ENCODE measurements at places on chromosomes 3 and 15.
A peak's percentile ranks its signal among the peaks of the same experiment; 100 is the strongest.

GRCh38 chr3:78917536-78917935 lies 850.3 kb downstream of the ROBO1 start:
- no peak for DNase-seq

GRCh38 chr3:56055546-56055945 lies 412.7 kb downstream of the ERC2 start:
- DNase-seq, result no peak

GRCh38 chr15:41958002-41958420 lies 14.3 kb downstream of the EHD4 start:
- DNase-seq, result no peak

DNA sequence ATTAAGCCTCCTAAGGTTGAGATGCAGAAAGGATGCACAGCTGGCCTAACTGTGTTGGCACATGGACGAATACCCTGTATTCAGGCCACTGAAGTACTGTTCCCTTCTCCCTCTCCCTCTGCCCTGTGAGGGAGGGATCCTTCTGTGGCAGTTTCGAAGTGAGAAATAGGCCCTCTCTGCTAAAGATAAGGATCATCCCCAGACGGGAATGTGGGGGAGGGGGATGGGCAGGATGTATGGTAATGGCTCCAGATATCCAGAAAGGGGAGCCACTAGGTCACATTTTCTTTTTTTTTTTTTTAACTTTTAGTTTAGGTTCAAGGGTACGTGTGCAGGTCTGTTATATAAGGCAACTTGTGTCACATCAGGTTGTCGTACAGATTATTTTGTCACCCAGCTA lies 463.1 kb downstream of the TBL1XR1 start:
- DNase-seq, result no peak

DNA sequence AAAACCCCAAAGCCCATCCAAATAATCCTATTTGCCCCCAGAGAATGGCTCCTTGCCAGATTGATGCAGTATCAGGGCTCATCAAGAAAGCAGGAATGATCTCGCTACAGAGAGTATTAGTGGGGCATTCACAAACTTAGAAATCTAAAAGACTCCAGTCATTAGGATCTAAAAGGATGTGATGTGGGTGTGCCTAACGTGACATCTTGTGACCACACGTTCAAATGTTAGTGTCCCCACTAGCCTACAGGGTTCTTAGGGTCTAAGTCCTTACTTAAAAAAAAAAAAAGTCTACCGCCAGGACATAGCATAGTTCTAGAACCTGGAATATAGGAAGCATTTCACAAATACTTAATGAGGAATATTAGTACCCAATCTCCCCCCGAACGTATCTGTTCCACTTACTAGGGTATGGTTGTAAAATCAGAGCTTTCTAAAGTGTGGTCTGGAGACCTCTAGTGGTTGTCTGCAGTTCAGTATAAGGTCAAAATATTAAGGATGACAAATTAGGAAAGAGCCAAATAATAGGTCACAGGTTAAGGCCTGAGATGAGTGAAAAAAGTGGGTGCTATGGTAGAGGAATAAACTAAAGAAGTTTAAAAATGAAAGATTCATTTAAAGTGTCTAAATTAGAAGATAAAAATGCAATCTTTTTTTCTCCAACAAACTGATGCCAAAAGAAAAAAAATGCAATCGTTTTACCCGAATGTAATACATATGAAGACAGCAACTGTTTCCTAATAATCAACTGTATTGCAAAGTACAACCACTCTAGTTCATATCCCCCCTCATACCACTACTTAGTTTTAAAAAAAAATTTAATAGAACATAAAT lies 4.2 kb upstream of the CHRM5 start:
- peak; percentile 12 for DNase-seq

DNA sequence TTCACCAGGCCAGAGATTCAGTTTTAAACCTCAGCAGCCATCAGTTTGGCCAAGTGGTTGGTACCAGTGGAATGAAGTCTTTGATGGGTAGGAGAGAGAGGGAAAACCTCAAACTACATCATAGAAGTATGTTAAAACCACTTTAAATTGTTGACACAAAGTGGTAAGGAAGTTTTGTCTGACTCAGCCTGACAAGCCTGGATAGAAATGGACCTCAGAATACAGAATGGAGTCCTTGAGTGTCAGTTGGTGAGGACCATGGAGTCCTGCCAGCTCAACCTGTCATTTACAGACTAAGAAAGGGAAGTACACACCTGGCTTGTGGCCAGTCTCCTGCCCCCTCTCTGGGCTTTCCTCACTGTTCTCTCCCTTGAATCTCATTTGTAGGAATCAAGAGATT lies 12.1 kb downstream of the EAF1 start:
- DNase-seq, result no peak

DNA sequence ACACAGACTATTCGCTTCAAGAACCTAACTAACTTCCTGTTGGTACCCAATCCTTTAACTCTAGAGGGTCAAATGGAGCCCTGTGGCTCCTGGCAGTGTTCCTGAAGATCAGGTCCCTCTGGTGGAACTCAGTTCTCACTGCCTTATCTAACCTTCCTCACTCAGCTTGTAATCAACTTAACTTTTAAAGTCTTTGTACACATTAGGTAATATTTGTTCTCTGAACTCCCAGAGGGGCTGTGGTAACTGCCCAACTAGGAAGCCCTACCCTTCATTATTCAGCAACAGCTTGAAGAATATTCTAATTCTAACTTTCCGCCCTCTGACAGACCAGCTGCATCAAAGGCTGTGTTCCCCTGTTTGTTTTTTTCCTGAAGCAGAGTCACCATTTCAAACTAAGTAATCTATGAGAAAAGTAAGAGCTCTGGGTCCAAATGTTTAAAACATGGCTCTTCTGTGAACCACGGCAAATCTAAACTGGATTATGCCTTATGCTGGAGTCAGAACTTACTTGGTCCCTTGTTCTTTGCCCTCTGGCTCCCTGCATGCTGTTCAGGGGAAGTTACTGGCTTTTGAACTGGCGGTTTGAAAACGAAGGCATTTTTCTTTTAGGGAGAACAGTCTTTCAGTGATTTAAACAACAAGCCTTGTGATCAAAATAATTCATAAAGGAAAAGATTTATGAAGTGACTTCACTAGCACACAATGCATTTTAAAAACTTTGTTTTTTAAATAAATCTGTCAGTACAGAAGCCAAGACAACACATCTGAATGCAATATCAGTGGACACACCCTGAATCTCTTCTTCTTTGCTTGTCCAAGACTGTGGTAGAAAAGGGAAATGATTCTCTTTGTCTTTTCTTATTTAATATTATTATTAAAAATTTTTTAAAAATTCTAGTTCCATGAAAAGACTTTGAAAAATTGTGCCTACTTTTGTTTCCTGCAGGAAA lies 365.6 kb downstream of the TIGIT start:
- DNase-seq, result no peak

- DNase-seq, result no peak
Observed at GRCh38 chr3:160633361-160634083, 43.4 kb upstream of the ARL14 start.

DNA sequence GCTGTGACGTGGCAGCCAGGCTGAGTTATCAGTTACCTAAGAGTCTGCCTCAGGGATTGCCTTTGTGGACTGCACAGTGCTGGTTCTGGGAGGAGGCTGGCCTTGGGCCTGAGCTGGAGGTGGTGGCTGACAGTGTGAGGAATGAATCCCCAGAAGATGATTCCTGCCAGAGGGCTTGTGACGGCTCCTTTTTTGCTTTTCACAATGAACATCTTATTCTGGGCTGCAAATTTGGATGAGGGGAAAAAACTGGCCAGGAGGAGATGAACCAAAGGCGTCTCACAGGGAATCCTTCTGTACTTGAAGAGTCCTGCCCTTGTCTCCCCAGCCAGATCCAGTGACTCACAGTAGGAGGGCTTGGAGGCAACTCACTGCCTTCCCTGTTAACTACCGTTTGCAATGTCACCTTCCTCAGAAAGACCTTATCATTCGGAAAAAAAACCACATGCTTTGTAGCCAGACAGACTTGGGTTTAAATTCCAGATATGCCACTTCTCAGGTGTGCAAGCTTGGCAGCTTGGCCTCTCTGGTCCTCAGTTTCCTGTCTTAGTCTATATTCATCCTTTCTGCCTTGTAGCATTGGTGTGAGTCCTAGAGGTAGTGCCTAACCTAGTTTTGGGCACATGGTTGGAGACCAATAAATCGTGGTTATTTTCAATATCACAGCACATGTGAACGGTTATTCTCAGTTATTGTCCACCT lies 19.1 kb downstream of the ST6GAL1 start:
- no peak for DNase-seq

- DNase-seq, result no peak
Observed at GRCh38 chr3:134317106-134317947, 56.9 kb downstream of the AMOTL2 start.

GRCh38 chr3:171145798-171146197 lies 119.3 kb upstream of the SLC2A2 start:
- no peak for DNase-seq

Measured in NCI-H510A treated with DMSO at 0.1 percent for 48 hours (cell line).